ENCODE measurements at places on chromosomes 6 and 20. TPM values are rescaled to one million over a fixed set of nuclear protein-coding genes. Genes with fewer than 3 reads are reported as not detected.

CUL9 gene
- total RNA-seq: 20.8 TPM

MLIP gene
- 28.6 TPM for total RNA-seq

SMIM28 gene
- total RNA-seq: not detected

ADGB gene
- total RNA-seq: 6.6 TPM

SAMD3 gene
- 3.5 TPM for total RNA-seq

PTK6 gene
- not detected for total RNA-seq

PAX1 gene
- total RNA-seq: 0.20 TPM

CST7 gene
- 0.55 TPM for total RNA-seq

ABHD12 gene
- total RNA-seq: 69.4 TPM

LZTS3 gene
- total RNA-seq: 21.4 TPM

TNF gene
- 0.39 TPM for total RNA-seq

SCP2D1 gene
- not detected for total RNA-seq

TFAP2D gene
- not detected for total RNA-seq

HTR1E gene
- 0.61 TPM for total RNA-seq

GRCh38 chr6:165184192-165184979 lies 125.0 kb downstream of the C6orf118 start:
- DNase-seq: no peak

DNA sequence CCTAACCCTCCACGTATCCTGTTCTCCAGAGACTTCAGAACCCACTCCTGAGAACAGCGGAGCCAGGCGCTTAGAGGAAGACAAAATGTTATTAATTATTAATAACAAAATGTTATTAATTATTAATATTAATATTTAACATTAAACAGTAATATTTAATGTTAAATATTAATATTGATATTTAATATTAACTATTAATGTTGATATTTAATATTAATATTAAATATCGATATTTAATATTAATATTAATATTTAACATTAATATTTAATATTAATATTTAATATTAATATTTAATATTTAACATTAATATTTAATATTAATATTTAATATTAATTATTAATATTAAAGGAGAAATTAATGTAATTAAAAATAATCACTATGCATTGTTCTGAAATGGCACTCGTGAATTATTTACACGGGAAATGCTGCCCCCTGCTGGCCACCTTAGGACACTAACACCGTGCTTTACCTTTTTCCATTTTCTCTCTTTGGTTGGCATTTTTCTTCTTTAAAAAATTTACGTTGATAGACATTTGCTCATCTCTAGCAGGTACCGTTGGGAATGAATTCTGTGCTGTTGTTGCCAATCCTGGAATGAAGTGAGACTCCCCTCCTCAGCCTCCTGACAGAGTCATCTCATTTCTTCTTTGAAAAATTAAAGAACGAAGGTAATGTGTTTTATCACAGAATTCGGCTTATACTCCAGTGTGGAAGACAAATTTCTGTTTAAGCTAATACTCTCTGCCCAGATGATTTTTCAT lies 7.5 kb upstream of the GGTLC1 start:
- DNase-seq: peak; percentile 45

DNA sequence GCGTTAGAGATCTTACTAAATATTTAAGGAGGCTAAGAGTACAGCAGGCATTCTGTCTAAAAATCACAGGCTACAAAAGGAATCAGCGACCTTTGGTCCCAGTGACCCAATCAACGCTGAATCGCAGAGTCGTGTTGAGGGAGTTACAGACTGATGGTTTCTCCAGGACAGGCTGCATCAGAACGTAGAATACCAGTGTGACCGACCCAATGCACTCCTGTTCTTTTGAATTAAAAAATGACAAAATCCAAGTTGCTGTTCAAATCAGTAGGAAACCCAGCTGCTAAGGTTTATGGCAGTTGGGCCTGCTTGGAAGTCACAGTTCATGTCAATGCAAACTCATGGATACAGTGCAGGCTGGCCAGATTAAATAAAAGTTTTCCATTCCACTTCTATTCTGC lies 155.8 kb upstream of the AFDN start:
- DNase-seq: no peak

- no peak for DNase-seq
Observed at GRCh38 chr6:20777801-20778200, 243.5 kb downstream of the CDKAL1 start.

GRCh38 chr20:23163562-23163961 lies 77.4 kb upstream of the CD93 start:
- DNase-seq: no peak

- DNase-seq: no peak
Observed at GRCh38 chr6:40336296-40336695, 250.9 kb downstream of the LRFN2 start.

- DNase-seq: no peak
Observed at GRCh38 chr20:12058216-12058615, 140.5 kb downstream of the BTBD3 start.

DNA sequence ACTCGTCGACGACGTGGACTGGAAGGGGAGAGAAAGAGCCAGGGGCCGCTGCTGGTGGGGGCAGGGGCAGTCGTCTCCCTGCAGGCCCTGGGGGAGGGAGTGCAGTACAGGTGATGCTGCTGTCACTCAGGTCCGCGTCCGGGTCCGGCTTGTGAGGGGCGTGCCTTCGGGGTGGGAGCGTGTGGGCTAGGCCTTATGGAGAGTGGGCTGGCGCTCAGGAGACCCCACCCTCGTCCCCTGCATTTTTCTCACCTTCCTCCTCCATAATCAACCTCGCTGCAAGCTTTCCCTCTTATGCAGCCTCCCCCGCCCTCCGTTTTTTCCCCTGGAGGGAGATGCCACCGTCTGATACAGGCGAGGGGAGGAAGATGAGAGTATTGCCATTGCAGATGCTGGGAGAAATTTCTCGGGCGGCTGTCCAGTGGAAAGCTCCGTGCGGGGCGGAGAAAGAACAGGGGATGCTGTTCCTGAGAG lies 632 bp downstream of the PCMT1 start:
- DNase-seq: peak; percentile 65

DNA sequence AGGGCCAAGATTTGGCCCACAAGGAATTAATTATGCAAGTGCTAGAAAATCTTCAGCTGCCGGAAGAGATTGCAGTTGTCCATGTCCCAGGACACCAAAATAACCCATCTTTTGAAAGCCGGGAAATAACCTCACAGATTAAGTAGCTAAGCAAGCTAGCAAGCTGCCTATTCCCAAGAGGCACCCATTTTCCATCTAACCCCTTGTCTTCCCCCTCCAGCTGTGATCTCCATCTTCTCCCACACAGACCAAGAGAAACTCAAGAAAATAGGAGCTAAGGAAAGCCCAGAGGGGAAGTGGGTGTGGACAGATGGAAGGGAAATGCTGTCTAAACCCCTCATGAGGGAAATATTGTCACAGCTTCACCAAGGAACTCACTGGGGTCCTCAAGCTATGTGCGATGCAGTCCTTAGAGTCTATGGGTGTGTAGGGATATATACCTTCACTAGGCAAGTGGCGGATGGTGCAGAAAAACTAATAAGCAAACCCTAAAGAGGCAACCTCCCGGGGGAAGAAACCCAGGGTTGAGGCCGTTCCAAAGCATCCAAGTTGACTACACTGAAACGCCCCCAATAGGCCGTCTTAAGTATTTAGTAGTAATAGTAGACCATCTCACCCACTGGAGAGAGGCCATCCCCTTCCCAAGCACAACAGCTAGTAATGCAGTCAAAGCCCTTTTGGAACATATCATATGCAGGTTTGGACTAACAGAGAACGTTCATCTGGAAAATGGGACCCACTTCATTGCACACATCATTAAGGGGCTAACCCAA lies 64.3 kb upstream of the PRSS16 start:
- no peak for DNase-seq

GRCh38 chr6:135066806-135067205 lies 12.2 kb upstream of the HBS1L start:
- DNase-seq: no peak

DNA sequence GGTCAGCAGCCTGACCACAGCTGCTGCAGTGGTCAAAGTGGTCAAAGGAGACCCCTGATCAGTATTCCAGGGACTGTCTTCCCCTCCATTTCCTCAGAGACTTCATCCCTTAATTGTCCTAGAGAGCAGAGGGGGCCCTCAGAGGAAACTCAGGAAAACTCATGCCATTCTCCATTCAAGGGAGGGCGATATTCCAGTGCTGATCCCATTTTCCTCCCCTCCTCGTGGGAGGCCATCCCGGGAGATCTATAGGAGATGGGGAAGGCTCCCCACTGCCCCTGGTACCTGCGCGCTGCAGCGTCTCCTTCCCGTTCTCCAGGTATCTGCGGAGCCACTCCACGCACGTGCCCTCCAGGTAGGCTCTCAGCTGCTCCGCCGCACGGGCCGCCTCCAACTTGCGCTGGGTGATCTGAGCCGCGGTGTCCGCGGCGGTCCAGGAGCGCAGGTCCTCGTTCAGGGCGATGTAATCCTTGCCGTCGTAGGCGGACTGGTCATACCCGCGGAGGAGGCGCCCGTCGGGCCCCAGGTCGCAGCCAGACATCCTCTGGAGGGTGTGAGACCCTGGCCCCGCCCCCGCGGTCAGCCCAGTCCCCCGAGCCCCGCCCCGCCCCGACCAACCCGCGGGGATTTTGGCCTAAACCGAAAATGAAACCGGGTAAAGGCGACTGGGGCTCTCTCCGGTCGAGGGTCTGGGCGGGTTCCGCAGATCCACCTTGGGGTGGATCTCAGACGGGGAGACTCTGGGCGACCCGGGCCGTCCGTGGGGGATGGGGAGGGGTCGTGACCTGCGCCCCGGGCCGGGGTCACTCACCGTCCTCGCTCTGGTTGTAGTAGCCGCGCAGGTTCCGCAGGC lies 878 bp downstream of the HLA-C start:
- DNase-seq: no peak

DNA sequence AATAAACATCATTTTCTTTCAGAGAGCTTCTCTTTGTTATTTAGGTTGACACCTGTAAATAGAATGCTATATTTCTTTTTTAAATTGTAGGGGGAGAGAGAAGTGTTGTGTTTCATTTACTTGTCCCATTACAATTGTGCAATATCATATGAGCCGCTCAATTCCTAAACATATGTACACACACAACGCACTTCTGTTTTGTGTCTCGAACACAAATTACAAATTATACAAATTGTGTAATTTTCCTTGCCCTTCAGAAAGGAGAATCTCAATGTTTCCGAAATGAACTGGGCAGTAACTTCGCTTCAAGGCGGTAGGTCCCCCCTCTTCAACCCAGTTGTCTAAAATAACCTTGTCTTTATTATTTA lies 2.6 kb upstream of the ABT1 start:
- no peak for DNase-seq

DNA sequence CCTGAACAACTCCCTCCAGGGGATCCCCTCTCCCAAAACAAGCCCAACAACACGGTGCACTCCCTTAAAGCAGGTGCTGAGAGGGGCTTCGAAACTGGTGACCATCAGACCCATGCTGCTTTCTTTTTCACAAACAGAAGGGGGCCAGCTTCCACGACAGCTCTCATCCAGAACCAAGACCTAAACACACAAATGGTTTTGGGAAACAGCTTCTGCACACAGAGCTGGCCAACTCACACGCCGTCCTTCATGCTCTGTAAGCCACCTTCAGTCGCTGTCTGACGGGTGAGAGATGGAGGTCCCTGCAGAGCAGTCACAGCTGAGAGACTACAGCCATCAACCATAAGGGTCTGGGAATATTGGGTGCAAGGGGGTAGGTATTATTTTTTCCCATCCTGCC lies 76.3 kb downstream of the ZMYND8 start:
- no peak for DNase-seq

- DNase-seq: no peak
Observed at GRCh38 chr6:16688984-16689636, 72.2 kb downstream of the ATXN1 start.

- no peak for DNase-seq
Observed at GRCh38 chr6:37016995-37017394, 11.5 kb downstream of the FGD2 start.

- DNase-seq: no peak
Observed at GRCh38 chr6:34315256-34315655, 66.5 kb upstream of the SMIM29 start.

GRCh38 chr6:127290391-127291265 lies 24.0 kb downstream of the RNF146 start:
- no peak for DNase-seq

DNA sequence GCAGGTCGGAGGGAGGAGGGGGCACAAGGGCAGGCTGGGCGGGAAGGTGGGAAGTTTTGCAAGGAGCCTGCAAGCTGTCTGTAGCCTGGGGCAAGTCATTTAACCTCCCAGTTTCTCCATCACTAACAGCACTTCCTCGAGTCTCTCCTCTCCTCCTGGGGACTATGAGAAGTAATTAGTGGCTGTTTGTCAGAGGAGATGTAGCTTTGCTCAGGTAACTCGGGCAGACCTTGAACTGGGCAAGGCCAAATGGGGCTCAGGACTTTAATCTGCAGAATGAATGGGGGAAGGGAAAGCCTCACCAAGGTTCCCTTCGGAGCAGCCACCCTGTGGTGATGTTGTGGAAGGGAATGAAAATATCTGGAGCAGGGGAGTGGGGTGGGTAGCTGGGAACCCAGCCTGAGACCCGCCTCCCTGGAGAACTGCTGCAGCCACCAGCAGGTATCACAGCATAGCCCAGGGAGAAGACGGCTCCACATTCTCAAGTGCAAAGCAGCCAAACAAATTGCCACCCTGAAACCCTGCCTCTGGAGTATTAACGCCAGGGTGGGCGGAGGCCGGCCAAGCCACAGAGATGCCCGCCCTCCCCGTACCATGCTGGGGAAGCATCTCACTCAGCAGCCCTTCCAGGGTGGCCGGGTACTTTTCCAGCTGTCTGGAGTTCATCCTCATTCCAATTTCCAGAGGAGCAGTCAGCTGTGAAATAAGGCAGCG lies 6.1 kb upstream of the LEMD2 start:
- DNase-seq: no peak

- peak; percentile 41 for DNase-seq
Observed at GRCh38 chr6:12866422-12867029, 150.0 kb downstream of the PHACTR1 start.

DNA sequence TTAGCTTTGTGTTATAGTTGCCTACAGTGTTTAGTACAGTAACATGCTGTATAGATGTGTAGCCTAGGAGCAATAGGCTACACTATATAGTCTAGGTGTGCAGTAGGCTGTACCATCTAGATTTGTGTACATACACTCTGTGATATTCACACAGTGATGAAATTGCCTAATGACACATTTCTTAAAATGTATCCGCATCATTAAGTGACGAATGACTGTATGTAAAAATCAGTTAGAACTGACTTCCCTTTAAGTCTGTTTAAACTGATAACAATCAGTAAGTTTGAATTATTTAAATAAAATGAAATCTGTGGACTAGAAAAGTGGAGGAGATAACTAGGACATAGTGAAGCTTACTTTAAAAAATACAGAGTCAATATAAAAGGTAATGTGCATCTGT lies 176.1 kb downstream of the CDKAL1 start:
- DNase-seq: no peak

DNA sequence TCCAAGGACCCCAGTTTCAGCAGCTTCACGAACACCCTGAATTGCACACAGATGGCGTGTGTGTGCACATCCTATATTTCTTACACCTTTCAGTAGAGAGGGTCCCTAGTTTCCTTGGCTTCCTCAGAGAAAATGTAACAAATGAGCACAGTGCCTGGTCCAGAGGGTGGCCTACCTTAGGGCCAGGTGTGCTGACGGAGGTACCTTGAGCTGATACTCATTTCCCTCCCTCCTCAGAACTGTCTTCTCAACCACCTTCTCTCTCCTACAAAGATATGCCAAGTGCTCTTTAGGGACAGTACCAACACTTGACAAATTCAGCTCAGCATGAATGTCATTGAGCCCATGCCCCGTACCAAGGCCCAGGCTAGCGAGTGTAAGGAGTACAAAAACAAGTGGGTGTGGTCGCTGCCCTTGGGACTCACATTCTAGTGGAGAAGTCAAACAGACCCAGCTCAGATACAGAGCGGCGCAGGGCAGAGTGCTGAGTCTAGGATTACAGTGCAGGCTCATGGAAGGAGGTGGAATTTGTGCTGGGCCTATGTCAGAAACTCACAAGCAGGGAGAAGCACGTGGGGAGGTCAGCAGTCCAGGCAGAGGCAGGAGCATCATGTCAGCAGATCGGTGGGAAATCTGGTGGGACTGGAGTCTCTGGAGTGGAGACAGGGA lies 9.6 kb upstream of the BPHL start:
- DNase-seq: no peak

Measured in spinal cord (tissue), 10 donors.